Cardiac septum (tissue), 1 donor: ENCODE measurements at places on chromosomes 1 and 21.

- DNase-seq = no peak
These were observed 82.3 kb downstream of the CYYR1 start for GRCh38 chr21:26490771-26491170.

GRCh38 chr1:158998781-158999161, 10.9 kb upstream of the IFI16 start:
- no peak for DNase-seq

GRCh38 chr1:199976496-199977144, 50.9 kb upstream of the NR5A2 start:
- DNase-seq = no peak

DNA sequence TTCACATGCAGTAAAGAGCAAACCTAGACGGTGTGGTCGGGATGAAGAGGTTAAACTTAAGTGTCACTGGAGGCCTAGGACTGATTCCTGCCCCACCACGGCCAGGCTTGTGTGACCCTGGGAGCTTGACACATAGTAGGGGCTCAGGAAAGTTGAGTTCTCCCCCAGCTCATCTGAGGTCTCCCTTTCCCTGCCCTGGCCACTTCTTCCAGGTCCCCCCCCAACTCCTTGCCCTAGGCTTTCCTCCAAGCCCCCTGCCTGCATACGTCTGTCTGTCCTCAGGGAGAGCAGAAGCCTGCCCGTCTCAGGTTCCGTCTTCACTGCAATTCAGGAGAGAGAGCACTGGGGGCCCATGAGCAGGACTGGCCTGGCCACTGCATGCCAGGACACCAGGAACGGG, 225.8 kb downstream of the PTPRU start:
- DNase-seq = peak; percentile 31

- DNase-seq = no peak
These were observed 166.1 kb upstream of the SAMSN1 start for GRCh38 chr21:14712121-14712715.

GRCh38 chr1:6440198-6441126, 15.9 kb downstream of the ESPN start:
- no peak for DNase-seq

GRCh38 chr1:149936992-149937705, 470 bp upstream of the MTMR11 start:
- DNase-seq = no peak

DNA sequence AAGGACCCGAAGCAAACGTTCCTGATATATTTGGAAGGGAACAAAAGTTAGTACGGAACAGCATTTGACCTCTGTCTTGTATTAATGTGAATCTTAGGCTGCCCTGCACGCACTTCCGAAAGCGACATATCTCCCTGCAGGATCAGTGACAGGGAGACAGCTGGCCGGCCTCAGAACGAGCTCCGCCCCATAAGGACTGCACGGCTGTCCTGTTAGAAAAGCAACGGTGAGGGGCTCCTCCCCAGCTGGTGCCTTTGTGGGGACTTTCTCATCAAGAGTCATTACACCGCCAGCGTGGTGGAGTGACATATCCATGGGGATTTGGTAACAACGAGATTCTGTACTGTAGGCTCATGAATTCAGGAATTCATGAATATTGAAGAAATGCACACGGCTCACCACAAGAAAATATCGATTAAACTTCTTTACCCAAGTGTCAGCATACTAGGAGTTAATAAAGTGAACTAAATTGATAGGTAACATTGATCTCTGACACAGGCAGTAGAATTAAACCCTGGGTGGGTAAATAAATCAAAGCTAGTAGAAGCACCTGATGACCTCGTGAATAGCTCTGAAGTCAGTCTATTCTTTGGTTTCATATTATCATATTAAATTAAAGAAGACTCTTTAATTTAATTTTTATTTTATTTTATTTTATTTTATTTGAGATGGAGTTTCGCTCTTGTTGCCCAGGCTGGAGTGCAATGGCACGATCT, 8.1 kb upstream of the GREM2 start:
- DNase-seq = no peak

- DNase-seq = no peak
These were observed 63.3 kb downstream of the UCK2 start for GRCh38 chr1:165890684-165891083.

GRCh38 chr1:180213401-180214170, 16.5 kb upstream of the LHX4 start:
- no peak for DNase-seq

GRCh38 chr1:17404034-17404684, 32.2 kb downstream of the PADI6 start:
- DNase-seq = no peak

DNA sequence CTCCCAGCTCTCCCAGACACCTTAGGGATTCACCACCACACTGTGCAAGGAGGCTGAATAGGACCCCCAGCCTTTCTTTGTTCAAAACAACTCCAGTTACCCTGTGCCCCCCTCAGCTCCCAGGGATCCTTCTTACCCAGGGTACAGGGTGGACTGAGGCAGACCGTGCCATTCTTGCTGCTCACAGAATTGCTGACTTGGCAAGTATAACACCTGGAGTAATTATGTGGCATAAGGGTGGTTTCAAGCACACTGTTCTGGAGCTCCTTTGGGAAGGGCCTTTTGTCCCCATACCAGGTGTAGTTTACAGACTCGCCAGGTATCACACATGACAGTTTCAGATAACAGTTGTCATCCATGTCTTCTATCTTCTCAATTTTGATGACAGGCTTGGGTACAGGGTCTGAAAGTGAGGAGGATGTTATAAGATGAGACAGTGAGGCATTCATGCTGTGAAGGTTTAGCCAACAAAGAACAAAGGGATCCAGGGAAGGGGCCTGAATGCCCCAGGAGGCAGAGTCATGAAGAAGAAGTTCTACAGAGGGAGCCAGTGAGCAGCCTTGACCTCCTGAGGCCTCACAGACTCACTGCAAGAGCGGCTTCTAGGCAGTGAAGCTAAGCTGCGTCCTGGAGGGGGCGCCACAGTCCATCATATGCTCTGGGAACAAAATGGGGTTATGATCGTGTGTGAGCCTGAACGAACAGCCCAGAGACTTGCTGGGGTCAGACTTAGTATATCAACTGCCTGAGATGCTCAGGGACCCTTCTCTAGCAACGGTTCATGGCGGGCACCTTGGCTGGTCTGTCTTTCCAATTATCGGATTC, 30.3 kb downstream of the CD48 start:
- peak; percentile 89 for DNase-seq

GRCh38 chr1:15186846-15187151, 33.3 kb downstream of the TMEM51 start:
- no peak for DNase-seq

GRCh38 chr21:38277501-38278131, 20.8 kb downstream of the KCNJ15 start:
- no peak for DNase-seq

- DNase-seq = no peak
These were observed 562.0 kb downstream of the PLPP3 start for GRCh38 chr1:56017336-56017735.

- DNase-seq = no peak
These were observed 77.7 kb downstream of the PCNX2 start for GRCh38 chr1:233217832-233218231.

- DNase-seq = no peak
These were observed 8.7 kb upstream of the NRAS start for GRCh38 chr1:114725230-114725629.

DNA sequence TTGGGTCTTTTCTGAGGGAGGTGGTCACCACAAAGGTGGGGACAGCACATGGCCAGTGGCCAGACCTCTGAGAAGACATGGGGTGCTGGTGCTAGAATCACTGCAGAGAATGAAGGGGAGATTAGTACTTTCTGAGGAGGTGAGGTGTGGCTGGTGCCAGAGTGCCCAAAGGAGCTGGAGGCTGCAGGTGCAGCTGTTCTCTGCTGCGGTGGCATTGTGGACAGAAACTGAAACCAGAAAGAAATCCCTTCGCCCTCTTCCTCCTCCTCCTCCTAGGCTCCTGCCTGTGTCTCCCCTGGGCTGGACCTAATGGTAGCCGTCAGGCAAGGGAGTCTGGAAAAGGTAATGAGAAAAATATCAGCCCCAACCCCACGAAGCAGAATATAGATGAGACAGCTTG, 261.7 kb downstream of the TM2D1 start:
- DNase-seq = no peak

- no peak for DNase-seq
These were observed 1.3 kb downstream of the WDR47 start for GRCh38 chr1:109040627-109040988.

GRCh38 chr1:154747740-154748404, 122.2 kb downstream of the KCNN3 start:
- DNase-seq = no peak

GRCh38 chr1:72777918-72778317, 495.6 kb upstream of the NEGR1 start:
- DNase-seq = no peak

- DNase-seq = peak; percentile 54
These were observed 57.3 kb downstream of the SLC37A1 start for GRCh38 chr21:42570841-42571387.

DNA sequence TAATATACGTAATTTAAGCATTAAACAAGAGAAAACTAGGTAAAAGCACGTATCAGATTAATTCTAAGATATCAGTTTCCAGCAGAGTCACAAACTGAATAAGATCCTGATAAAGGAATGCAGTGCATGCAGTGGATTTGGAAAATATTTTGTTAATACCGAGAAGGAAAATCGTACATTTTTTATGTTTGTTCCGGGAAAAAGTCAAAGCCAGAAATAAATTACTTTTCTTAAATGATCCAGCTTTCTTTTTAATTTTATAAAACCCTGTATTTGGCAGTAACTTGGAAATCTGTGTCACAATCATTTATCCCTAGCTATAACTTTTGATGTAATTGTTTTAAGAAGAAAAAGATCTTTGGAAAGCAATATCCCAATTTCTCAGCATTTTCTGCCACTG, 955 bp downstream of the PALMD start:
- no peak for DNase-seq

DNA sequence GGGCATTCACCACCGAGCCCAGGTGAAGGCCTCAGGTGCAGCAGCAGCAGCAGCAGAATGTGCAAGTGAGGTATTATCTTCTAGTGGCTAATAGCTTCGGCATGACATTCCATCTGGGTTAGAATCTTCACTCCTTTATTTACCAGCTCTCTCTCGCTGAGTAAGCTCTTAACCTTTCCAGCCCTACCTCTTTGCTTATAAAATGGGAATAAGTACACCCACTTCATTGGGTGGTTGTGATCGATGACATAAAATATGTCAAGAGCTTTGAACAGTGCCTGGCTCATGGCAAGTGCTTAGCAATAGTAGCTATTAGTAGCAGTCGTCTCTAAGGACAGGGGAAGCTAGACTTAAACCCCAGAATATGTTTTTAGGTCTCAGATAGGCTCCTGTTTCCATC, 149.5 kb downstream of the NOS1AP start:
- DNase-seq = no peak

GRCh38 chr1:218079347-218079746, 205.7 kb upstream of the RRP15 start:
- no peak for DNase-seq
